ENCODE measurements at places on chromosomes 6 and 20. TPM values are rescaled to one million over a fixed set of nuclear protein-coding genes. Genes with fewer than 3 reads are reported as not detected.

CFB gene
- polyA plus RNA-seq, result 10.4 TPM

MYLIP gene
- 13.0 TPM for polyA plus RNA-seq

PRDM13 gene
- polyA plus RNA-seq, result not detected

TBC1D22B gene
- polyA plus RNA-seq, result 4.6 TPM

RSPO3 gene
- 1.3 TPM for polyA plus RNA-seq

TRDN gene
- 175 TPM for polyA plus RNA-seq

HTR1E gene
- not detected for polyA plus RNA-seq

CST2 gene
- not detected for polyA plus RNA-seq

PGK2 gene
- not detected for polyA plus RNA-seq

Data from right cardiac atrium (tissue), 5 donors.